ENCODE measurements at places on chromosomes 16 and 17.
A peak's percentile ranks its signal among the peaks of the same experiment; 100 is the strongest.

GRCh38 chr17:66720027-66720426 is 114.9 kb upstream of the CACNG5 start:
- no peak for DNase-seq

DNA sequence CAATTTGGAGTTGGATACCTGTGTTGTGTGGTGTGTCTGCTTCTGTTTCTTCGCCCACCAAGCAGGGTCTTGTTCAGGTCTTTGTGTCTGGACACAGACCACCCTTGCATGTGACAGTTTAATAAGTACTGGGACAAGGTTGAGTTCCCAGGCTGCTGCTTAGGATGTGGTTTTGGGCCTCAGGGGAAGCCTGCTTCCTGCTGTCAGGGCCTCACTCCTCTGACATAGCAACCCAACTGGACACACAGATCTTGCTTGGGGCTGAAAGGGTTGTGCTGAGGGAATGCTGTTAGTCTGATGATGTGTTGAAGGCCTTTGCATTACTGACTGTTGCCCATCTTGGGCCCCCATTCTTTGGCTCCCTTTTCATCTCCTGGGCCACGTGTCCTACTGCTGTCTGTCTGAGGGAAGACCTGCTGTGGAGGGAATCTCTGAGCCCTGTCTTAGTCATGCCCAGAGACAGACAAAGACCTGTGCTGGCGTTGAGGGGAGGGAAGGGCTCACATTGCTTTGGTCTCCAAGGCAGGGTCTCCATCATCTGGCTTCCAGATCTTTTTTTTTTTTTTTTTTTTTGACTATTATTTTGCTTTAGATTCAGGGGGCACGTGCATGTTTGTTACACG is 4.7 kb upstream of the TGFB1I1 start:
- DNase-seq: no peak

DNA sequence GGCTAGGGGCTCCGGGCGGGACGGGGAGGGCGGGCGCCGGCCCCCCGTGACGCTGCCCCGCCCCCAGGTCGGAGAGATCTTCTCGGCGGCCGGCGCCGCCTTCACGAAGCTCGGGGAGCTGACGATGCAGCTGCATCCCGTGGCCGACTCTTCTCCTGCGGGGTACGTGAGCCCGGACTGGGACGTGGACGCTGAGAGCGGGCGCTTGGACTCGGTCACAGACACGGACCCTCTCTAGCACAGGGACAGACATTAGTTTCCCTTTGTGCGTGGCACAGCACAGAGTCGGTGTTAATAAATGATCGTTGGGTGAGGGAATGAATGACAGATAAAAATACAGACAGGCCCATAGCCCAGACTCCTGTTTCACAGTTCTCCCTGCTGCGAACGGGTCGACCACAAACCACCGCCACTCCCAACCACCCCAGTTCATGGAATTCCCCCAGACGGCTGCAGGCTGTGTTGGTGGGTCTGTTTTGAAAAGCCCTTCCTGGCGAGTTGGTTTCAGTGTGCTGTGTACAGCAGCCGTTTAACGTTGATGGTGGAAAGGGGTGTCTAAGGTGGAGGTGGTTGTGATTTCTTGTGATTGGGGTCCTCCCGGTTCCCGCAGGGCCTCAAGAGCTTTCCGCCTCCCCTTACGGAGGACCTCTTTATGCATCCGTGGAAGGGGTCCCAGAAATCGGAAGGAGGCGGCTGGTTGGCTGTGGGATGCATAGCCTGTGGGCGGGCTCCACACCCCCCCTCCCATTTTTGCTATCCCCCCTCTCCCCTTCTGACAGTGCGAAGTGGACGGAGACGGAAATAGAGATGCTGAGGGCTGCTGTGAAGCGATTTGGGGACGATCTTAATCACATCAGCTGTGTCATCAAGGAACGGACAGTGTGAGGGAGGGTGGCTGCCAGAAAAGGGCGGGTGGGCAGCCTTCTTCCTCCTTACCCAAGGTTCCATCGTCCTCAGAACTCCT is 2.9 kb downstream of the RNASEK start:
- DNase-seq: no peak

DNA sequence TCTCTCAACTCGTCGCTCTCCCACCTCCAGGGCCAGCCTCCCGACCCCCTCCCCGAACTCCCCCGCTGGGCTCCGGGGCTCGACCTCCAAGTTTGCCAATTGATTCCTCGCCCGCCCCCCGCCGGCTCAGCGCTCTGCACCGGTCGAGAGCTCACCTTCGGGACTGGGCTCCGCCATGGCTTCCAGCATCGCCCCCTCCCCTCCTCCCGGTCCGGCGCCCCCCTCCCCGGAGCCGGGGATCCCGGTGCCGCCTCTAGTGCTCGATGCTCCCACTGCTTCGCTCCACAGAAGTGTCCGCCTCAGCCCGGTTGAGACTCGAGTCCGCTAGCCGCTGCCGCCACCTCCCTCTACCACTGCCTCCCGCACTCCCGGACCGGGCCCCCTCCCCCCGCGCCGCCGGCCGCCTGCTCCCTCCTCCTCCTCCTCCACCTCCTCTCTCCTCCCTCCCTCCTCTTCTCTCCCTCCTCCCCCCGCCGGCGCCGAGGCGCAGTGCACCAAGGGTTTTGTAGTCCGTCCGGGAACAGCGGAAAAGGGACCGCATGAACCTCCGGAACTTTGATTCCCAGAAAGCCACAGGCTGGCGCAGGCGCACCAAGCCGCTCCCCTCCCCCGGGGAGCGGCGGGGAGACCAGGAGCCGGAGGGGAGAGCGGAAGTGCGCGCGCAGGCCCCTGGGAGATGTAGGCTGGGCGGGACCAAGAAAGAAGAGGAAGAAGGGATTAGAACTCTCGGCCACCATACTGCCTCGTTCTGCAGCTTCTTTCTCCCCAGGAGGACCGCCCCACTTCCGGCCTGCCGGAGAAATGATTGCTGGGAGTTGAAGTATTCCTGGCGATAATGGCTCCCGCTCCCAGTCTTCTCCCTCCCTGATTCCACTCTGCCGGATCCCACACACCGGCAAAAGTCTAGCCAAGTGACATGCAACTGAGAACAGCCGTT is at the start of gene PHF23:
PHF23 (minus strand) TSS at position 367 of the 937 bp plus-strand sequence; CDS start at position 189, 178 bp downstream.
- peak; percentile 99 for DNase-seq

- DNase-seq: no peak
These were observed 381.8 kb upstream of the MAF start for GRCh38 chr16:79982361-79982760.

Data from CD8-positive, alpha-beta T cell (primary cell).